ENCODE measurements at places on chromosomes 2 and 18. TPM values are rescaled to one million over a fixed set of nuclear protein-coding genes. Genes with fewer than 3 reads are reported as not detected.

DNA sequence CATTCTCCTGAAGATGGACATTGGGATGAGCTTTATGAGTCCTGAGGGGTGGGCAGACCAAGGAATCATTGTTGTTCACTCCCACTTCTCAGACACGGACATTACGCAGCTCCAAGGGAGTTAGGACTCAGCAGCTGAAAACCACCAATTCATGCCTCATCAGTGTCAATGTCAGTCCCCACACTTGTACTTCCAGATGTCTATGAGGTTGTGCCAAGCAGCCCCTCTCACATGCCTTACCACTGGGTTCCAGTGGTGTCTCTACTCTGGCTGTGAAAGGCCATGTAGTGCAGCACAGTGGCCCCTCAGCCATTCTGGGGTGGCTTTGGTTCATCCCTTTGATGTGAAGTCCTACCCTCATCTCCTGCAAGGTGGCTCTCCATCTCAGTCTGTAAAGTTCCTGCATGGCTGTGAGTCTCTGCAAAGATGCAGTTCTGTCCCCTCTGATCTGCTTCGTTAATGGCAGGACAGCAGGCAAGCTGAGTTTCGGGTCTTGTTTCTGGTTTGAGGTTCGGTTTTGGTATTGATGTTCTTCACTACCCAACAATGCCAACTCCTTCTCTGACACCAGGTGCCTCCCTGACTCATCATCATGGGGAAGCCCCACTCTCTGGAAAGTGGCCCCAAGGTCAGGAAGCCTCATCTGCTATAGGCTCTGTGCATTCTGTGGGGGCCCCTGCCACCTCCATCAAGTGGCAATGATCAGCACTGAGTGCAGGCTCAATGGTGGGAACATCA lies 14.0 kb upstream of the COL6A3 start:
- H3K4me3 ChIP-seq: no peak overlapping the region
- H3K27ac ChIP-seq: peak overlapping the region; percentile 36
- H3K27me3 ChIP-seq: no peaks in the 10 kb centered on the region
- no peaks in the 10 kb centered on the region for H3K36me3 ChIP-seq

GRCh38 chr2:67215214-67216055 lies 181.7 kb upstream of the ETAA1 start:
- H3K4me3 ChIP-seq: peak overlapping the region; percentile 21
- H3K27ac ChIP-seq: peak overlapping the region; percentile 32
- H3K36me3 ChIP-seq: no peaks in the 10 kb centered on the region
- H3K27me3 ChIP-seq: no peaks in the 10 kb centered on the region
- peak; percentile 76 for DNase-seq
- H3K4me1 ChIP-seq: peaks cover 6% of the 10 kb centered on the region

Gene EDAR
- total RNA-seq: 0.37 TPM

GRCh38 chr2:157492189-157492773 lies 48.4 kb upstream of the CYTIP start:
- no peak overlapping the region for H3K27ac ChIP-seq
- no peaks in the 10 kb centered on the region for H3K36me3 ChIP-seq
- no peaks in the 10 kb centered on the region for H3K27me3 ChIP-seq
- H3K4me1 ChIP-seq: peaks cover 21% of the 10 kb centered on the region
- peak; percentile 73 for DNase-seq
- H3K4me3 ChIP-seq: no peak overlapping the region

DNA sequence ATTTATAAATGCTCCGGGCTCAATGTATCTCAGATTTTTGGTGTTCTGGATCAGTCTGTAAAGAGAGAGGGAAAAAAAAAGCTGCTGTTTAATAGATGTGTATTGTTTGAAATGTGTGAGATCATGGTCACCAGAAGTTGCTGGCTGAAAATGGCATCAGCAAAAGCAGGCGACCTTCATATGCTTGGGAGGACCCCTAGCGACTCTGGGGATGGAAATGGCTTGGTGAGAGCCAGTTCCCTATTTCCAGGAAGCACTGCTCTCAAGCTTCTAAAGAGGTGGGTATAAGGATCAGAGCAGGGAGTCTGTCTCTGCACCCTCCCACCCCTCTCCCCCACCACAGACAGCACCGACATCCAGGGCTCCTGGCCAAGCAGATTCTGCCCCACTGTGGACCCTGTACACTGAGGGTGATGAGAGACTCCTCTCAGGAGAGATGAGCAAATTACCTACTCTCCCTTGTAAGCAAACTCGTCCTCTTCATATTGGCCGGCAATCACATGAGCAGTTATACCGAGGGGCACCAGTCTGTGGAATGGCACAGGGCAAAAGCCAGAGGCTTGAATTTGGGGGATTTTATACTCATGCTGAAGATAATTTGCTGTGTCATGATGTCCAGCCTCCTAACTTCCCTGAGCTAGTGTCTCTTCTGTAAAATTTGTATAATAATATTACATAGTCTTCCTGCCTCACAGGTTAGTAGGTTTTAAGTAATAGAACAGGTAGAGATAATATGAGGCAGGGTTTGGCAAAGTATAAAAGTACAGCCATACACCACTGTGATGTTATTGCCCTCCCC lies 29.6 kb downstream of the LHCGR start:
- no peak overlapping the region for H3K4me3 ChIP-seq
- no peak for DNase-seq
- peaks cover 16% of the 10 kb centered on the region for H3K4me1 ChIP-seq

Gene PRSS56
- not detected for total RNA-seq

DNA sequence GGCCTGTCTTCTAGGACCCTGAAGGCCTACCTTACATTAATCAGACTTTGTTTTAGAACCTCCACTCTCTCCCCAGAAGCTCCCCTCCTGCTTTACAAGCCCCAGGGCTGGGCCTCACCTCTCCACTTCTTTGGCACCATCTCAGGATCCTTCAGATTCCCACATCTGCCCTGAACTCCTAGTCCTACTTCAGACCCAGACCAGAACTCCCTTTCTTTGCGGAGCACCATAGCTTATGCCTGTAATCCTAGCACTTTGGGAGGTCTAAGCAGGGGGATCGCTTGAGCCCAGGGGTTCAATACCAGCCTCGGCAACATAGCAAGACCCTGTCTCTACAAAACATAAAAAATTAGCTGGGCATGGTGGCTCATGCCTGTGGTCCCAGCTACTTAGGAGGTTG lies 991 bp downstream of the CHCHD5 start:
- peaks cover 46% of the 10 kb centered on the region for H3K36me3 ChIP-seq
- peak overlapping the region; percentile 100 for H3K27ac ChIP-seq
- H3K27me3 ChIP-seq: no peaks in the 10 kb centered on the region
- no peak for DNase-seq
- H3K4me1 ChIP-seq: peaks cover 24% of the 10 kb centered on the region

Gene TEKT4
- total RNA-seq: not detected

DNA sequence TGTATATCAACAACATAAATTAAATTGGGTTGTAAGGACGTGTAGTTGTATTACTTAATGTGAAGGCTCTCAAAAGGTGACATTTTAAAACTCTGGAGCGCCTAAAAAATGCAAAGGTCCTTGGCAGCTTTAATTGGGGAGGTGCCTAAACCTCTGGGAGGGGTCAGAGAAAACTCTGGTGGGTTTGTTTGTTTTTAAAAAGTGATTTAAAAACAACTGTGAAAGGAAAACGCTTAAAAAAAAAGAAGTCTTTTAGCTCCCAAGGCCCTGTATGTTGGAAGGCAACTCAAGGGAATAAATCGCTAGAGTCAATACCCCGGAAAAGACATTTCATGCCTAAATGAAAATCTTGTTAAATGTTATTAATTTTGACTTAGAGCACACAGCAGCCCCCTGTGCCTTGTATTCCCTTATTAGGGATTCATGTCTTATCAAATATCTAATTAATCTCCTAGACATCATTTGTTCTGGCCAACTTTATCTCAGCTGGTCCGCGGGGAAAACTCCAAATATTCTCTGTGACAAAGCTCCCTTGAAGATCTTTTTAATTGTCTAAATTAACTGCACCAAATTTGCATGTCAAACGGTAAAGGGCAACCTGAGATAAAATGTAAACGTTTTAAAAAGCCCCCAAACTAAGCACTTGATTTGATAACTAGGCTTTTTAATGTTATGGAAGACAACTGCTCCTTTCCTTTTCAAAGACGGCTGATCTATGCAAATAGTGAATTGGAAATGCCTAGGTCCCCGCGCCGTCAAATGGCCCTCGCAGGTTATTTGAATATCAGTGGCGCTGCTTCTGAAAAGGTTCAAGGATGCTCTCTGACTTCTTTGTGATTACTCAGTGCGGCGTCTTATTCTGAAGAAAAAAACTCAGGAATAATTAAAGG lies 4.2 kb downstream of the SP9 start:
- DNase-seq: no peak
- H3K36me3 ChIP-seq: no peaks in the 10 kb centered on the region
- H3K4me1 ChIP-seq: peaks cover 5% of the 10 kb centered on the region
- no peak overlapping the region for H3K27ac ChIP-seq
- H3K27me3 ChIP-seq: no peaks in the 10 kb centered on the region
- H3K4me3 ChIP-seq: no peak overlapping the region

- no peaks in the 10 kb centered on the region for H3K36me3 ChIP-seq
- peaks cover 29% of the 10 kb centered on the region for H3K4me1 ChIP-seq
- DNase-seq: peak; percentile 74
Measured at GRCh38 chr2:55961318-55961911, 37.8 kb upstream of the EFEMP1 start.

GRCh38 chr2:66528974-66529724 lies 94.2 kb downstream of the MEIS1 start:
- no peak for DNase-seq
- peaks cover 20% of the 10 kb centered on the region for H3K36me3 ChIP-seq
- H3K27me3 ChIP-seq: no peaks in the 10 kb centered on the region
- H3K4me1 ChIP-seq: no peaks in the 10 kb centered on the region

DNA sequence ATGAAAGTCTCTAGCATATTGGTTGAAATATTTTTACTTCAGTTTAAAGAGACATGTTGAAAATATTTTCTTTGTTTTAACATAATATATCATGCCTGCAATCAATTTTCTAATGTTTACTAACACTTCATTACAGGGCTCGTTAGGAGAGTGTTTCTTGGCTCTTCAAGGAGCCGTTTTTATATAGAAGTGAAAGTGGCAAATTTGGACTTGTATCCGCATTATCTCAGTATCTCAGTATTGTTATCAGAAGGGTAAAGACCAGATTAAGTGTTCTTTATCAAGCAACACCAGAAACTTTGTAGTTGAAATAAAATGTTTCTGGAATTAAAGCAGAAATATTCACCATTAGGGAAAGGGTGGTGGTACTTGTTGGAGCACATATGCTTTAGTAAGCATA lies 97.8 kb downstream of the BABAM2 start:
- H3K4me3 ChIP-seq: no peak overlapping the region
- H3K36me3 ChIP-seq: peaks cover 14% of the 10 kb centered on the region
- no peak for DNase-seq
- no peaks in the 10 kb centered on the region for H3K27me3 ChIP-seq
- peak overlapping the region; percentile 3 for H3K27ac ChIP-seq

DNA sequence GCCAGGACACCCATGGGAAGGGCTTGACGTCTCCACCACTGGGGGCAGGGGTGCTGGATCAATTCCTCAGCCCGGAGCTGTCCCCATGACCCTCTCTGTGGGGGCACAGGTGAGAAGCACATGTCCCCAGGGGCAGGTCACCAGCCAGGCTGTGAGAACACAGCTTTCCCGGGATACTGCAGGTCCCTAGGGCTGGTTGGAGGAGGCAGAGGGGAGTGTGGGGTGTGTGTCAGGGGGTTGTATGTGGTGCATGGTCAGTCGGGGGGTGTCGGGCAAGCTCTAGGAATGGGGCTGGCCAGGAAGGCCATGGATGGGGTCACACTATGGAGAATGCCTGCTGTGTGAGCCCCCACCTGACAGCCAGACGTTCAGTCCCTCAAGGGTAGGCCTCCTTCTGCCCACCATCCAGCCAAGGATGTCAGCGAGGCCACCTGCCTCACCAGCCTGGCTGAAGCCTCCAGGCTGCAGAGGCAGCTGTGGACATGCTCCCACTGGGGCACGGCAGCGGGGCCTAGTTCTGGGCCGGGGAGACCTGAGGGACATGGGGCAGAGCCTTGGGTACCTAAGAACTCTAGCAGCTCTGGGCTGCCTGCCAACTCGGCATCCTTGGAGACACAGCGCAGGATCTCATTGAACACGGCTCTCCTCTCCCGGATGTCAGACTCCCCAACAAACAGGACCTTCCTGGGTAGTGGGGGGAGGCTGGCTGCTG lies 10.3 kb downstream of the HS1BP3 start:
- peaks cover 23% of the 10 kb centered on the region for H3K4me1 ChIP-seq
- DNase-seq: no peak
- no peak overlapping the region for H3K4me3 ChIP-seq

Gene C2orf78
- not detected for total RNA-seq

Gene POTEJ
- total RNA-seq: not detected

Gene FARSB
- total RNA-seq: 44.8 TPM

Gene METTL21A
- 13.5 TPM for total RNA-seq

Gene LYPD1
- not detected for total RNA-seq

Gene RAB31
- 6.1 TPM for total RNA-seq

Gene GPBAR1
- total RNA-seq: 0.16 TPM
